SJSA1 (cell line): ENCODE measurements at places on chromosomes 12 and 14. TPM values are rescaled to one million over a fixed set of nuclear protein-coding genes. Genes with fewer than 3 reads are reported as not detected.

DNA sequence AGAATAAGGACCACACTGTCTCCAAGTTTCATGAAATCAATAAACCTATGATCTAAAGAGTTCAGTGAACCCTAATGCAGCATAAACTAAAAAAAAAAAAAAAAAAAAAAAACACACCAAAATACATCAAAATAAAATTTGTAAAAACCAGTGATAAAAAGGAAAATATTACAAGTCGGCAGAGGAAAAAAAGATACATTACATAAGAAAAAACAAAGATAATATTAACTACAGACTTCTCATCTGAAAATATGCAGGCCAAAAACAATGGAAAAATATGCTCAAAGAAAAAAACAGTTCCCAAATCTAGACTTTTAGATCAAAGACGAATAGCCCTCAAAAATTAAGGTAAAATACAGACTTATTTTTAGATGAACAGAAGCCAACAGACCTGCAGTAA is 27.6 kb downstream of the MED13L start:
- no peaks in the 10 kb centered on the region for H3K27me3 ChIP-seq
- DNase-seq: no peak
- no peak overlapping the region for H3K4me3 ChIP-seq
- H3K4me1 ChIP-seq: peaks cover 14% of the 10 kb centered on the region

GRCh38 chr12:22340143-22340542 is 5.6 kb upstream of the ST8SIA1 start:
- no peaks in the 10 kb centered on the region for H3K36me3 ChIP-seq
- H3K27ac ChIP-seq: no peak overlapping the region
- DNase-seq: no peak
- H3K27me3 ChIP-seq: peaks cover 3% of the 10 kb centered on the region

Gene BICDL1
- not detected in 2 replicates for total RNA-seq

Gene DENND5B
- 18.3 and 22.2 TPM in 2 replicates for total RNA-seq

DNA sequence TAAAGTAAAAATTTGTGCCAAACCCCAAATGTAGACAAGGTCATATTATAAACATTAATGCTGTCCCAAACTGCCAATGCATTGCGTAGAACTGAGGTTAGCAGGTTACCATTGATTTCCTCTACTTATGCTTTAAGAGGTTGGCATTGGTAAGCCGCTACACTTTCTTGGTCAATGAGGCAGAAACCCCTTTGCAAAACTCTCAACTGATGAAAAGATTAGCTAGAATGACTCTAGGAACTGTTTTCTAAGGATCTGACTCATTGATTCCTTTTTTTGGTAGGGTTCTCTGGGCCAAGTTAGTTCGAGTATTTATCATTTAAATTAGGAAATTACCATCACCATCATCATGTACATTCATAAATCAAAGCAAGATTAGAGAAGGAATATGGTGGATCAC is 44.6 kb downstream of the HMGA2 start:
- DNase-seq: no peak
- H3K4me1 ChIP-seq: peaks cover 19% of the 10 kb centered on the region
- no peak overlapping the region for H3K4me3 ChIP-seq
- no peaks in the 10 kb centered on the region for H3K36me3 ChIP-seq
- H3K27me3 ChIP-seq: no peaks in the 10 kb centered on the region

Gene SERPINA9
- total RNA-seq: not detected in 2 replicates

Gene KCNC2
- total RNA-seq: not detected in 2 replicates

Gene NDUFA9
- 129 and 186 TPM in 2 replicates for total RNA-seq

Gene TMEM263
- 76.0 and 77.9 TPM in 2 replicates for total RNA-seq

DNA sequence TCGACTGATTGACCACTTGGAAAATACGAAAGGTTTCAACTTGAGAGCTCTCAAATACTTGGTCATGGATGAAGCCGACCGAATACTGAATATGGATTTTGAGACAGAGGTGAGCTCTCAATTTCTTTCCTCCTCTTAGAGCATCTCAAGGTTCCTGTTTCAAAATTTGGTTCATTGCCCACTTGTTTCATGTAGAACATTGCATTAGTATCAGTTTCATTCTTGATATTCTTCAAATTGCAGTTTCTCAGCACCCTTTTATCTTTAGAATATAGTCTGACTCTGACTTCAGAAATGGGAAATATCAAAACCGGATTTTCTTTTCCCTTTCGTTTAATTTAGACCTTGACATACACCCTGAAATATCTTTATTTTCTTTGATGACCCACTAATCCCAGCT is 8.8 kb downstream of the DDX47 start:
- peaks cover 63% of the 10 kb centered on the region for H3K4me1 ChIP-seq
- DNase-seq: no peak
- H3K27me3 ChIP-seq: no peaks in the 10 kb centered on the region
- H3K4me3 ChIP-seq: no peak overlapping the region
- H3K36me3 ChIP-seq: peaks cover 85% of the 10 kb centered on the region

DNA sequence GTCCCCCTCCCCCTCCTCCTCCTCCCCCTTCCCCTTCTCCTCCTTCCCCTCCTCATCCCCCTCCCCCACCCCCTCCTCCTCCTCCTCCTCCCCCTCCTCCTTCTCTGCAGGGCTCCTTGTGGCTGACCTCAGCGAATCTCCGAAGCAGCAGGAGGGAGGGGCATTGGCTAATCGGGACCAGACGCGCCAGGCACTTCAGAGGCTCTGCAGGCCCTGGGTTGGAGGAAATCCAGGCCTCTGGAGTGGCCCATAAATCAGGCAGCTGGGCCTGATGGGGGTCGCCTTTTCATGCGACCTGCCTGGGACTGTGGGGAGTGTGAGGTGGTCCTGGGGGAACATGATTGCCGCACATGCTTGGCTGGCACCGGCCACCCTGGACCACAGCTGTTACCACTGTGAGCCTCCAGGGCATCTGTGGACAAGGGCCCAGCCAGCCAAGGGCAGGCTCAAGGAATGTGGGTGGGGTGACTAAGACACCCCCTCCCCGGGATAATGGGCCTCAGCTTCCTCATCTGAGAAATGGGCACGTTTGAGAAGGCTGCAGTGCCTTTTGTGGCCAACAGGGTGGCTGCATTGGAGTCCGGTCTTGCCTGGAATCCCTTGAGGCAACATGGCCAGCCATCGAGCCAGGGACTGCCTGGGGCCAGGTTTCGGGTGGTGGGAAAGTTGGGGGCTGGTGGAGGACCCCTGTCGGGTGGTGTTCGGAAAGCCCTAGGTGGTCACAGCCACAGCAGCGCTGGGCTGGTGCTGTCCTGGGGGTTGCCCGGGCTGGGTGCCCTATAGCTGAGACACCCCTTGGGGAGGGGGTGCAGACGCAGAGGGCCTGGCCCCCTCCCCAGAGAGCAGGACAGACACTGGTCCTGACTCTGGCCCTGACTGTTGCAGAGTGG is 12.0 kb downstream of the KIF26A start:
- no peak overlapping the region for H3K4me3 ChIP-seq
- no peaks in the 10 kb centered on the region; the same call in 1 of the 2 replicates for H3K27me3 ChIP-seq
- H3K4me1 ChIP-seq: no peaks in the 10 kb centered on the region
- no peaks in the 10 kb centered on the region for H3K36me3 ChIP-seq
- H3K27ac ChIP-seq: no peak overlapping the region

Gene POTEG
- total RNA-seq: not detected in 2 replicates

DNA sequence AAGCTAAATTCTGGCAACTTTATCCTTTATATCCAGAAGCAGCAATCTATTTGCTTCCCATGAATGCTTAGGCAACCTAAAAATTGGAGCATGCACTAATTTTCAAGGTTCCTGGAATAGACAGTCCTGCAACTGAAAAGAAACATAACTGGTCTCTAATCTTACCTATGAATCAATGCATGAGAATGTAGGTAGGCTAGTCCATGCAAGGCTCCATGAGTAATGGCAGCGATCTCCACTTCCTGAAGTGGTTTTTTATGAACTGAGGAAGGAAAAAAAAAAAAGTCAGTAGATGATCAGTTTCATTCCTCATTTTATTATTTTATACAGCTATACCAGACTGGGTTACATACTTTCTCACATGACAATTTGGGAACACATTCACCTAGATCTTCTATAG is 102.0 kb downstream of the PEBP1 start:
- H3K27me3 ChIP-seq: no peaks in the 10 kb centered on the region
- H3K4me3 ChIP-seq: no peak overlapping the region
- DNase-seq: no peak

Gene ASCL1
- not detected in 2 replicates for total RNA-seq

Gene RD3L
- not detected in 2 replicates for total RNA-seq

DNA sequence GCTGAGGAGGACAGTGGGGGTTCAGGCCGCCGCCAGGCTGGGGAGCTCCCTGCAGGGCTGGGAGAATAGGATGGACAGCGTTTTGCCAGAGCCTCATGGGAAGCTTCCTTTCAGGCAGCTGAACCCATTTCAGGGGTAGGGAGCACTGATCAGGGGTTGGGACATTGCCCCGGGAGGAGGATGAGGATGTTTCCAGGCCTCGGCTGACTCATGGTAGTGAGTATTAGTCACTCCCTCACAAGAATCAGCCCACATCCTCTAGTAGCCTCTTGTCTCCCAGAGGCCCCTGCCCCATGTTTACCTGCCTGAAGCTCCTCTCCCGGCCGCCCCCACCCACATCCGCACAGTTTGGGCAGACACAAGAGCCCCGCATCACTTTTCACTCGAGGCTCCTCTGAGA is 89.8 kb downstream of the ZFP36L1 start:
- no peaks in the 10 kb centered on the region for H3K27me3 ChIP-seq
- H3K4me1 ChIP-seq: peaks cover 9% of the 10 kb centered on the region
- no peak overlapping the region for H3K27ac ChIP-seq
- no peak for DNase-seq
- no peaks in the 10 kb centered on the region for H3K36me3 ChIP-seq

DNA sequence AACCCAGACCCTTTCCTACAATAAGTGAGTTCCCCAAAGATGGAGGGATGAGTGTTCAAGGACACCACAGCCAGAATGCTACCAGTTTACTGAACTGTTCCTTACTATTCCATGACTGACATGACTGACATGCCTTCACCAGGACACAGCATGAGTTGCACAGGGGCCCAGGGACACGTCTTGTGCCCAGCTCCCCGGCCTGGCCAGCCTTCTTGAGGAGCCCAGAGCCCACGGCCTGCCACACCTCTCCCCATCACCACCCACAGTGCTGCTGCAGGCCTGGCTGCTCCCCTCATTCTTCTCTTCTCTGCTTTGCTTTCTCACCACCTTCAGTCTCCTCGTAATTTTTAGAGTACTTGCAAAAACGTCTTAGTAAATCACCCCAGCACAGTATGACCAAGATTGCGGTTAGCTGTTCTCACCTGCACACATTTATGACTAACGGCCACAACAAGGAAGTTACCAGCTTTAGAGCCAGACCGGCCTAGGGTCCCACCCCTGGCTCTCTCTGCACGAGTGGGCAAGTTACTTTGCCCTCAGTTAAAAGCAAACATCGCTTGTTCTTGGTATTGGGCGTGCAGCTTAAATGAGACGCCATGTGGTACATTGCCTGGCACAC is 18.5 kb downstream of the PPP2R5E start:
- H3K4me1 ChIP-seq: no peaks in the 10 kb centered on the region
- no peak overlapping the region for H3K27ac ChIP-seq
- H3K4me3 ChIP-seq: no peak overlapping the region
- no peaks in the 10 kb centered on the region for H3K27me3 ChIP-seq
- H3K36me3 ChIP-seq: 0 out of 2 replicates have a peak, but pooled peaks cover 7% of the 10 kb centered on the region
- no peak for DNase-seq

DNA sequence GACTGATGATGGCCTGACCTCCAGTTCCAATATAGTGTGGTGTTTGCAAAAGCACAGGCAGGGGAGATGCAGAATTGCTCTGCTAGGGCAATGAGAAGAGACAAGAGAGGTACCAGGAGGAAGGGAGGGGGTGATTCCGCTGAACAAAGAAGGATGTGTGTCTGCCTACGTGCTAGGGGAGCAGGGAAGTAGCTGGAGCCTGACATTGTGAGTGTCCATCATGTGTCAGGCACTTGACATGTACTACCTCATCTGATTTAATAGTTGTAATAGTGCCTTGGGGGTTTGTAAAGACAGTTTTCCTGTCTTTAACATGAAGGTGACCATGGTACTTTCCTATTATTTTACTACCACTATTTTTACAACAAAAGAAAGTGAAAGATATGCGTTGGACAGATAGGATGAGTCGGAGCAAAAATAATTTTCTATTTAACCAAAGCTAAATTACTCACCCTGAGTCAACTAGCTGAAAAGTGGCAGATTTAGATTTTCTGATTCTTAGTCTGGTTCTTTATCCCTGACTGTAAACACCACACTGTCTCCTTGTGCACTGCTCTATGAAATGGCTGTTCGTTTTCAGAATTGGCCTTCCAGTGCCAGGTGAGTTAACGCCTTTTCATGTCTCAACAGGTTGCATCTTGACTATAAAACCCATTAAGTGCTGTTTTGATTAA is 33.7 kb upstream of the TEAD4 start:
- no peak overlapping the region for H3K4me3 ChIP-seq
- H3K27me3 ChIP-seq: no peaks in the 10 kb centered on the region
- DNase-seq: peak; percentile 13
- no peak overlapping the region for H3K27ac ChIP-seq
- peaks cover 82% of the 10 kb centered on the region for H3K36me3 ChIP-seq
- H3K4me1 ChIP-seq: peaks cover 18% of the 10 kb centered on the region

Gene P2RX2
- not detected in 2 replicates for total RNA-seq

Gene LRTM2
- not detected in 2 replicates for total RNA-seq

DNA sequence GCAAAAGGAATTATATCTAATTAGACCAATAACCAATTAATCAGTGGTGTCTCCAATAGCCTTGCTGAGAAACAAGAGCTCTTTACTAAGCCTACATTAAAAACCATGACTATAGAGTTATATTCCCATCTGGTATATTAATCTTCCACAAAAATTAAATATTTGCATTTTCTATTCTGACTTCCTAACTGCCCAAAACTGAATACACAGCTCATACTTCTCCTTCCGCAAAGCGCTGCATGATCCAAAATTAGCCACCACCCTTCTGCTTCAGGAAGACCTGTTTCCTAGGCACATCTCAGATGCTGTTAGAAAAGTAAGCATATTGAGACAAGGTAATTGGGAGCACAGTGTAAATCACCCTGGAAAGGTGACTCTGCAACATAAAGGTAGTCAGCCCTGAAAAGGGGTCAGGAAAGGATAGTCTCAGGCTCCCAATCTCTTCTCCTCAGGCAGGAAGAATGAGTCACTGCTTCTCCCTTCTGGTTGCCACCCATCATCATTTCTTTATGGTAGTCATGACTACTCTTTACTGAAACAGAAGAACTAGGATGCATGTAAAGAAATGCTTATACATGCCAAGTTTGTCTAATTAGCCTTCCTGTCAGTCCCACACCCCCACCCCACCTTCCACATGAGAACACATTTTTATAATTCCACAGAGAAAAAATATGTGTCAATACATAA is 54.3 kb downstream of the PLCZ1 start:
- H3K27ac ChIP-seq: no peak overlapping the region
- no peak overlapping the region for H3K4me3 ChIP-seq
- H3K27me3 ChIP-seq: no peaks in the 10 kb centered on the region
- H3K36me3 ChIP-seq: no peaks in the 10 kb centered on the region
- H3K4me1 ChIP-seq: no peaks in the 10 kb centered on the region; the same call in 1 of the 2 replicates
- no peak for DNase-seq

Gene GALNT16
- total RNA-seq: 0.03 TPM in 1 of 2 replicates, not detected in the other

GRCh38 chr14:99685151-99685591 is 1.1 kb downstream of the CYP46A1 start:
- peaks cover 14% of the 10 kb centered on the region for H3K4me1 ChIP-seq
- no peak for DNase-seq
- H3K27ac ChIP-seq: no peak overlapping the region

Gene DMAC2L
- 7.3 and 10.4 TPM in 2 replicates for total RNA-seq
